NCI-H2081 treated with DMSO at 0.1 percent for 48 hours (cell line): ENCODE measurements at places on chromosomes 12 and 14.

GRCh38 chr12:58262796-58263195 is 321.4 kb downstream of the ATP23 start:
- no peak for DNase-seq

- peak; percentile 11 for DNase-seq
Measured at GRCh38 chr12:27635349-27635972, 60.8 kb upstream of the REP15 start.

- DNase-seq = no peak
Measured at GRCh38 chr14:100062590-100062989, 2.6 kb upstream of the EVL start.

DNA sequence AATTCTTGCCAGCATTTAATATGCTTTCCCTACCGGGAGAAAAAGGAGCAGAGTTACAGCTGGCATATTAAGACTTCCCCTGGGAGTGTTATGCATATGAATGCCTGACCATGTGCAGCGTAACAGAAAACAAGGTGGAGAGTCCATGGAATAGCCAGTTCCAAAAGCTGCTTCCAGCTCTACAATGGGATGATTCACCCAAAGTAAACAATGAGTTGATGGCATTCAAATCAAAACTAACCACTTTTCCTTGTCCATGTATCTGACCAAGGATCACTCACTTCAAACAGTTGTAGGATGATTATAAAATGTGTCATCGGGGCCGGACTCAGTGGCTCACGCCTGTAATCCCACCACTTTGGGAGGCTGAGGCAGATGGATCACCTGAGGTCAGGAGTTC is 48.1 kb upstream of the BICDL1 start:
- no peak for DNase-seq
